ENCODE measurements at places on chromosomes 16 and 17. TPM values are rescaled to one million over a fixed set of nuclear protein-coding genes. Genes with fewer than 3 reads are reported as not detected.

TEX19 gene
- total RNA-seq = 0.09 TPM

ARHGAP27 gene
- 7.1 TPM for total RNA-seq

CD79B gene
- 3.8 TPM for total RNA-seq

PDILT gene
- total RNA-seq = not detected

SLC38A10 gene
- 36.7 TPM for total RNA-seq

KRT39 gene
- 3.8 TPM for total RNA-seq

TM4SF5 gene
- not detected for total RNA-seq

C17orf107 gene
- 2.8 TPM for total RNA-seq
